H1 (cell line): ENCODE measurements at places on chromosomes 16 and 17. TPM values are rescaled to one million over a fixed set of nuclear protein-coding genes. Genes with fewer than 3 reads are reported as not detected.
A peak's percentile ranks its signal among the peaks of the same experiment; 100 is the strongest.

DNA sequence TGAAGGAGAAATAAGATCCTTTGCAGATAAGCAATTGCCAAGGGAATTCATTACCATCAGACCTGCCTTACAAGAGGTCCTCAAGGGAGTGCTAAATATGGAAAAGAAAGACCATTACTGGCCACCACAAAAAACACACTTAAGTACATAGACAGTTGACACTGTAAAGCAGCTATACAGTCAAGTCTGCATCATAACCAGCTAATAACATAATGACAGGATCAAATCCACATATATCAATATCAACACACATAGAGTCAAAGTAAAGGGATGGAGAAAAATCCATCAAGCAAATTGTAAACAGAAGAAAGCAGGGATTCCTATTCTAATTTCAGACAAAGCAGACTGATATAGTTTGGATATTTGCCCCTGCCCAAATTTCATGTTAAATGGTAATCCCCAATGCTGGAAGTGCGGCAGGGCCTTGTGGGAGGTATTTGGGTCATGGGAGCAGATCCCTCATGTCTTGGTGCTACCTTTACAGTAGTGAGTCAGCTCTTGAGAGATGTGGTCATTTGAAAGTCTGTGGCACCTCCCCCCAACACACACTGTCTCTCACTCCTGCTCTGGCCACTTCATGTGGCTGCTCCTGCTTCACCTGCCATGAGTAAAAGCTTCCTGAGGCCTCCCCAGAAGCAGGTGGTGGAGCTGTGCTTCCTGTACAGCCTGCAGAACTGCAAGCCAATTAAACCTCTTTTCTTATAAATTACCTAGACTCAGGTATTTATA lies 32.8 kb downstream of the TANC2 start:
- DNase-seq, result no peak

TPPP3 gene
- 0.77 and 1.3 TPM in 2 replicates for polyA plus RNA-seq

- peak; percentile 47 for DNase-seq
Observed at GRCh38 chr17:2929881-2930533, 133.4 kb downstream of the OR1D5 start.

DNA sequence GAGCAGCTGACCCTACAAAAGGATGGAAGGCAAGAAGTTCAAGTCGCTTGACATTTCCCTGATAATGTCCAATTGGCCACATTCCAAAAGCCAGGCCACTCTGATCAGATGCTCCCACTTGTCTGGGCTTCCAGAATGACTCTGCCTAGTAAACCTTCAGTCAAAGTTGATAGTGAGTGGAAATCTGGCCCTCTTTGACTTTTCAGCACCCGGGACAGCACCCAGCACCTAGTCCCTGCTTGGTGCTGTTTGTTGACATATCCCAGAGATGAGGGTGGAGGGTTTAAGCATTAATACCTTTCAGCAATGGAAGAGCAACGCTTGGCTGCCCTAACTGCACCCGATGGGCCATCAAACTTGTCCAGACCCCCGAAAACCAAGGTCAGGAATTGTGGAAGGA lies 131.3 kb downstream of the AIPL1 start:
- DNase-seq, result no peak
